Panc1 (cell line): ENCODE measurements at places on chromosomes 1 and 21.

- no peak for DNase-seq
Measured at GRCh38 chr21:33364830-33365229, 38.4 kb upstream of the IFNGR2 start.

- no peak for DNase-seq
Measured at GRCh38 chr21:44904141-44904923, 16.4 kb downstream of the ITGB2 start.

- no peak for DNase-seq
Measured at GRCh38 chr1:25992689-25993171, 5.1 kb downstream of the PAFAH2 start.

- DNase-seq = peak; percentile 15
Measured at GRCh38 chr1:2132222-2133038, 62.1 kb downstream of the FAAP20 start.

- no peak for DNase-seq
Measured at GRCh38 chr21:34599534-34600101, 15.3 kb downstream of the RCAN1 start.

DNA sequence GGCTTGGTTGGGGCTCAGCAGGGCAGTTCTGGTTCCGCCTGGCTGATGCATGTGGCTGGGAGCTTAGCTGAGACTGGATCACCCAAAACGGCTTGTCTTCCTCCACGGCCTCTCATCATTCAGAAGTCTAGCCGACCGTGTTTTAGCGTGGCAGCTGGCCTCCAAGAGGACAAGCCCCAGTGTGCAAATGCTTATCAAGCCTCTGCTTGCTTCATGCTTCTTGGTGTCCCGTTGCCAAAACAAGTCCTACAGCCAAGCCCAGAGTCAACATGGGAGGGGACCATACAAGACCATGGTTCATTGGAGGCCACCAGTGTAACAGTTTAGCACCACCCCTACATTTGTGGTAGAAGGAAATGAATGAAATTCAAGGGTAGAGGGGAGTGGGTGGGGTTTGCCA, 10.5 kb upstream of the KDF1 start:
- no peak for DNase-seq

DNA sequence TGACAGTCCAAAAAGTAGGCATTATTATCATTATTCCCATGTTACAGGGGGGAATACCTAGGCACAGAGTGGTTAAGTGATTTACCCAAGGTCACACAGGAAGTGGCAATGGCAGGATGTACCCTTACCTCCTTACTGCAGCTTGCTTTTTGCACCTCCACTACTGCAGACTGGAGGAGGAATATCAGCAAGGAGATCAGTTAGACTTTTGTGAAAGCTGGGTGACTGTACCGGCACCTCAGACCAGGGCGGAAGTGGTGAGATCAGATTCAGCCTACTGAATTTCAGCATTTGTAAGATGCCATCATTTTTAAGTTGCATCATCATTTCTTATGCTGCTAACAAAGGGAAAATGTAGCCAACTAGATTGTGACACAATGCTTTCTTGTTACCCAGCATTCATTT, 4.5 kb downstream of the ADARB1 start:
- no peak for DNase-seq

DNA sequence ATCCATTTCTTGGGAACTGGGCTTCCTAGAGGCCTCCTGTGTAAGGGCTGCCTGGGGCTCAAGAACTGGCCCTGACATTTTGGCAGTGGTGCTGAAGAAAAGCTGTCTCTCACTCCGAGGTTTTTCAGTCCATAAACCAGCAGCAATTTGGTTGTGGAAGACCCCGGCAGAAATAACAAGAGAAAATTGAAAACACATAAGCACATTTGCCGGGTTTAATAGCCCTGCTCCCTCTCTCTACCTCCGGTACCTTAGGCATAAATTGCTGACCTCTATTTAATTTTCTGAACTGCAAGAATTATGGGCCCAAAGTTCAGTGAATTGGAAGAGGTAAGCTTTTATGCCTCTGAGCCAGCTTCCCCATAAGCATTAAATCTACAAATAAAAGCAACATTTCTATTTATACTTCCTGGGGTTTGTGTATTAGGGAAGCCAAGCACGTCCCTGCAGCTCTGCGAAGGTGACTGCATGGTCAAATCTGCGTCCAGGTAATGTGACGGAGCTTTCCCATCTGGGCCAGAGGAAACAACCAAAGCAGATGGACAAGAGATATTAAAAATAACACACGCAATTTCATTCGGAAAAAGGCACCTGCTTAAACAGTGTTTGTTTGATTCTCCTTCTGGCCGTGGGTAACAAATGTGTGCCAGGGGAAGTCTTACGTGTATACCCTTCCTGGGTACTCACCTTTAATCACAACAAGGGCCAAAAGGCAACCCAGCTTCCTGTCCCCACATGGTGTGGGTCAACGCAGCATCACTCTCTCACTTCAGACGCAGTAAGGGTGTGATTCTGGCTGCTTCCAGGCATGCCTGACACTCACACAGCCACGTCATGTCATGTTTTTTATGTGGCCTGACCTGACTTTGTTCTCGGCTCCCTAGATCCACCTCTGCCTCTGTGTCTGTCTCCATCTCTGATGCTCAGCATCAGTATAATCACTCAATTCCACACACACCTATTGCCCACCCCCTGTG, 69.2 kb downstream of the PAPPA2 start:
- DNase-seq = no peak

DNA sequence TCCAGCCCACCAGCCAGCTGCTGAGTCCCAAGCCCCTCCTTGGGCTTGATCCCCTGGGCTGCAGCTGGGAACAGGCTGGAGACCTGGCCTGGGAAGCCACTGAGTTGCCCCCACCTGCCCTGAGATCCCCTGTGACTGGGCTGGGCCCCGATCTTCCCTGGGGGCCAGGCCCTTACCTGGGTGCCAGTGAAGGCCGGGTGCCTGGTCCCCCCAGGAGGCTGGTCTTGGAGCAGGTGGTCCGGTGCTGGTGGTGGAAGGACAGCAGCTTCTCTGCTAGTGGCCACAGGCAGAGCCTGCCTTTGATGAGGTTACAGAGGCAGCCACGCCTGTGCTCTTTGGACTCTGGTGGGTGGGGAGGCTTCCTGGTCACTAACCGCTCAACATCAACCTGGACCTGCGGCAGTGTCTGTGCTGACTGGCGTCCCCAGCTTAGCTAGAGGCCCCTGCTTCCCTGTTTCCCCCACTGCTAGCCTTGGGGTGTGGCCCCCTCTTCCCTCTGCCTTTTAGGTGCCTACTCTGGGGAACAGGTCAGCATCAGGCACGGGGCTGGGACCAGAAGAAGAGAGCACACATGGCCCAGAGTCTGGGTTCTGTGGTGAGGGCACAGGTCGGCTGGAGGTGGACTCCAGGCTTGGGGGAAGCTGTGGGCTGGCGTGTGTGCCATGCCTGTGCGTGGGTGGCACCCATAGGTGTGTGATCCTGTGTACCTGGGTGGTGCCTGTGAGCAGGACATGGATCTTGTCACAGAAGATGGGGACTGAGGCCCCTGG, at the start of gene EPS8L3:
Gene EPS8L3, minus strand, starts transcription at position 278 of the 770 bp plus-strand sequence. CDS start 2,174 bp downstream, outside the sequence.
- no peak for DNase-seq

- DNase-seq = no peak
Measured at GRCh38 chr1:227378871-227379554, 60.7 kb upstream of the CDC42BPA start.

DNA sequence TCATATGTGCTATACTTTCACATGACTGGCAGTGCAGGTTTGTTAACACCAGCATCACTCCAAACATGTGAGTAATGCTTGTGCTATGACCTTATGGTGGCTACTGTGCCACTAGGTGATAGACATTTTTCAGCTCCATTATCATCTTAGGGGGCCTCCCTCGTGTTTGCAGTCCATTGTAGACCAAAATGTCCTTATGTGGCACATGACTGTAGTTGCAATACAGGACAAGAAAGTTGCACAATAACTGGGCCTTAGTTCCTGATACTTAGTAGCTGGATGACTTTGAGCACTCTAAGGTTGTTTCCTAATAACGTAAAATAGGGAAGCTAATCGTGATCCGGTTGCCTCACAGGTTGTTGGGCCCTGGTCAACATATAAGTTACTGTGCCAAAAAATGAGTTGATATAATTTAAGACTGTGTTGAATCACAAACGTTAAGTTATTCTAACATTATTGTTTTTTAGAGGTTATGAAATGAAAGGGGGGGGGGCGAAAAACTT, 511 bp upstream of the SNX27 start:
- DNase-seq = peak; percentile 54

DNA sequence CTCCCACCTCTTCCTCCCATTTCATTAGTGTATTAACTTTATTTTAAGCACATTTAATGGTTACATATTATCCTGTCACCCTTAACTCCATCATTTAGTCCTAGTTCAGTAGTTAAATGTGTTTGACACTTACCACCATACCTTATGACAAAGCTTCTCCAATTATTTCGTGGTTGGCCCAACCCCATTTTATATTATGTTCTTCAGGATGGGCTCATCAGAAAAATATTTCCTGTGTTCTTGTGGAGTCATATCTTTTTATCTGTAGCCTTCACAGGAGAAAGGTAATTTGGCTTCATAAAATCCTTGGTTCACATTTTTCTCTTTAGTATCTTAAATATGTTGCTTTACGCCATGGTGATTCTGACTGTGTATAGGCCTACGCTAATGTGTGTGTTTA, 142.3 kb upstream of the COL6A1 start:
- no peak for DNase-seq

DNA sequence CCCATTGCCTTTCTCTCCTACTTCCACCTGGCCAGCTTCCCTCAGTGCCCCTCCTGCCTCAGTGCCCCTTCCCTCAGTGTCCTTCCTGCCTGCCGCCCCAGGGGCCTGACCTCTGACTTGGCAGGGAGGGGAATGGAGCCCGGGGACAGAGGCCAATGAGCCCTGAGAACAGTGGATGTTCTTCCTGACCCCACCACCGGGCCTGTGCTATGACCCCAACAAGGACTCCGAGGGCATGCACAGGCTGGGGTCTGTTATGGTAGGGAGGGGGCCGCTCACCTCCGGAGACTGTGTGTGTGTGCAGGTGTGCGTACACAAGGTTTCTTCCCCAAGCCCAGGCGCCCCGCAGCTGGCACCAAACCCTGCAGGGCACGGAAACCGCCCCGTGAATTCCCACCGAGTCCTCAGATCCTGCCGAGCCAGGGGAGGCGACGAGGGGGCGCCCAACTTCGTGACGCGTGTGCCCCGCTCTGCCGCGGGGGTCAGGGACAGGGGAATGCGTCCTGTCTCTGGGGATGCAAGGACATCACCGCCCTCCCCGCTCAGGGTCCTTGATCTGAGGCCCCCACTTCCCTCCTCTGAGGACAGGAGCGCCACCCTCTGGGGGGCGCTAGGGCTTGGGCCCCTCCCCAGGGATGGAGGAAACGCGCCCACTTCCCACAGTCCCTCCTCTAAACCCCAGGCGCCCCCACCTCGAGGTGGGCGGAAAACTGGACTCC, 766 bp downstream of the RAP1GAP start:
- DNase-seq = no peak

- DNase-seq = no peak
Measured at GRCh38 chr1:64483731-64484414, 13.9 kb downstream of the CACHD1 start.

DNA sequence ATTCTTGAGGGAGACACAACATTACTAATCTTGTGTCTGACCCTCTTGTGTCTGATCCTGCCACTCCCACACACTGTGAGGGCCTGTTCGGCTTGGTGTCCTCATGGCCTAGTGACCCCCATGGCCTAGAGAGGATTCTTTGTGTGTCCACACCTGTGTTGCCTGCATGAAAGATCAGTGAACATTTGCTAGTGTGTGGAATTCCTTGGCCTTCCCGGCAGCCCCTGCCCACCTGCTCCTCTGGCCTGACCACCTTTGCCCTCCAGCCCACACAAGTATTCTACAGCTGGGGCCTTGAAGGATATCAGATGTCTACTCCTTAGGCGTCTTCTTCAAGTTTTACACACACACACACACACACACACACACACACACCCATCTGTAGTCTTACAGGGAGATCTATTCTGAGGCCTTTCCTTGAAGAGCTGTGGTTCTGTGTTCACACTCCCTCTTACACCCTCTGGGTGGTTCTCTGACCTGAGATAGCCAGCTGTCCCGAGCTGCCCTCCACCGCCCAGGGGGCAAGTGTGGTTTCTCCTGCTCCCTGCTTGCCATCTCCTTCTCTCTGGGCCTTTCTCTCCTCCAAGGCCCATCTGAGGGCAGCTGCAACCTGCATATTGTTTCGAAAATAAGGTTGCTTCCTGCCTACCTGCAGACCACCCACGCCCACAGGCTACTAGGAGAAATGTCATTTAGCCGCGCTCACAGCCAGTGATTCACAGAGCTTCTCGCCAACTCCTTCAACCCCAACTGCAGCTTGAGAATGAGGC, 45.4 kb downstream of the CD247 start:
- no peak for DNase-seq

GRCh38 chr21:41979751-41980369, 26.0 kb upstream of the C2CD2 start:
- DNase-seq = no peak

DNA sequence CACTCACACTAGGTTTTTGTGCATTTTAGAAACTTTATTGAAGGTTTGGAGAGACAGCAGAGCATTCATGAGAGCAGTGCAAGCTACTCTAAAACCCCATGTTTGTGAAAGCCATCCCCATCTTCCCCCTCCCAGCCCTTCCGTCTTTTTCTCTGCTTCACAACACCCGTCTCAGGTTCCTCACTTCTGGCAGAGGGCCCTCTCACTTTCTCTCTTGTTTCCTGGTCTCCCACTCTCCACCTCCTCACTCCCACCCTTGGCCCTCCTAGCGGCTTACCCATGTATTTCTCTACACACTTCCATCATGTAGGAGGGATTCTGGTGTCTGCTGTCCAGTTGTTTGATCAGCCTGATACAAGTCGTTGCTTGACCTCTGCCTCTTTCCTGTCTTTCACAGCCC, 92.7 kb downstream of the LRRC8C start:
- no peak for DNase-seq

DNA sequence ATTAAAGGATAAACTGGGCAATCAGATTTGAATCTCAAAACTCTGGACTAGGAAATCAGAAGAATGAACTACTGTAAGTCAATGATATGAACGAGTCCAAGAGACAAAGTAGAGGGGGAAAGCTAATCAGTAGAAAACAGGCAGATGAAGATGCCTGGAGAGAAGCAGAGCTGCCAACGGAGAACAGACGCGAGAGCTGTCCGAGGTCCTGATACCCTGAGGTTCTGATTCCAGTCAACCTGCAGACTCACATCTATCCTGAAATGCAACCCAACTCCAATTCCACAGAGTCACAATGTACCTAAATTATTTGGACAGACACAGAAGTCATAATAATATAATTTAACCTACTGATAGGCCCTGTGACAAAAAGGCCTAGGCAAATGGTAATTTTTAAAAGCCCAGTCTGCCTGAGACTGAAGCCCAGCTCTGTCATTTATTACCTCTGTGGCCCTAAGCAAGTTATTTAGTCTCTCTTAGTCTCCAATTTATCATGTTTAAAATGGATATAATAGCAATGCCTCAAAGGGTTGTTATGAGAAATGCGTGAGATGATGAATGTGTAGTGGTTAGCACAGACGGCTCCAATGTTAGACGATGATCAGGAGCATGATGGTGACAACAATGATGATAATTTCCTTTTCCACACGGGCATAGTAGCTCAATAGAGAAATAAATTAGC, 33.4 kb downstream of the RGS7 start:
- DNase-seq = no peak

DNA sequence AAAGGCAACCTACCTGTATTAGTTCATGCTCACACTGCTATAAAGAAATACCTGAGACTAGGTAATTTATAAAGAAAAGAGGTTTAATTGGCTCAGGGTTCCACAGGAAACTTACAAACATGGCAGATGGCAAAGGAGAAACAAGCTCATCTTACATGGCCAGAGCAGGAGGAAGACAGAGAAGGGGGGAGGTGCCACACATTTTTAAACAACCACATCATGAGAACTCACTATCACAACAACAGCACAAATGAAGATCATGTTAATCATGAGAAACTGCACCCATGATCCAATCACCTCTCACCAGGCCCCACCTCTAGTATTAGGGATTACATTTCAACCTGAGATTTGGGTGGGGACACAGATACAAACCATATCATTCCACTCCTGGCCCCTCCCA, 90.6 kb upstream of the KCTD3 start:
- DNase-seq = no peak
